ENCODE measurements at places on chromosomes 3 and 15.

GRCh38 chr3:162165346-162165745 is 668.7 kb downstream of the OTOL1 start:
- DNase-seq = no peak

DNA sequence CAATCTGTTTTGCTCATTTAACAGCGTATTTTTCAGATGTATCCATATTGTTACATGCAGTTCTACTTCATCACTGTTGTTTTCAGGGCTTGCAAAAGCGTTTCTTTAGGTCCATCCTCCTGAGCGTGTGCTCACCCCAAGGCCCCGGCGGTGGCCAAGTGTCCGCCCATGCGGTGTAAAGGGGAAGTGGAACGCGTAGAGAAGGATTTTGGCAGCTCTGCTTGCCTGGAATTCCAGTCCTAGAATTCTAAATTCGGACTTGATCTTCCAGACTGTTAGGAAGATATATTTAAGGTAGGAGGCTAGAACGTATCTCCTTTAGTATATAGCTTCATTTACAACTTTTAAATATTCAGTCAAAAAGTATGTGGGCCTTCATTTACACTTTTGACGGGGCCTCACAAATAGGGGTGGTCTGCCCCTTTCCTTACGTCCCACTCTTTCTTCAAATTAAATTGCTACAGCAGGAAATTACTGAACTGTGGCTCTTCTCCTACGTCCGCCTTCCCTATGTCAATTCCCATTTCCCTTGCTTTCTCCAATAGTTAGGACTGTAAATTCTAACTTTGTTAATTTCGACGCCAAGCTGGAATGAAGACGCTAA is 609 bp upstream of the TBC1D23 start:
- DNase-seq = peak; percentile 69

DNA sequence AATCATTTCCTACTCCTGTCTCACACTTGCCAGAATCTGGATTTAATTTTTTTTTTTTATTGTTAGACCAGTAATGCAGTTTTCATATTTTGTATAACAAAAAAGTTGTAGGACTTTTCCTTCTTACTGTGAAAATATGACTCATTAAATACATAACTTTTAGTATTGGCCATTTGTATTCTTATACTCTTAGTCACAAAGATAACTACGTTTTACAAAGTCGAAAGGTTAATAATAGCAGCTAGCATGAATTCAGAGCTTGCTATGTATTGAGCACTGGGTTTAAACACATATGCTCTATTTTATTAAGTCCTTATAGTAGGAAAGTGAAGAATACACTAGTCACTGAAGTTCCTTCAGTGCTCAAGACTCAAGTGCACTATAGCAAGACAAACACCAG is 43.1 kb downstream of the LRRN1 start:
- no peak for DNase-seq

GRCh38 chr15:68651916-68652525 is 73.2 kb downstream of the CORO2B start:
- DNase-seq = peak; percentile 62

GRCh38 chr15:70608144-70608543 is 155.2 kb downstream of the UACA start:
- no peak for DNase-seq

- DNase-seq = no peak
Observed at GRCh38 chr3:58626841-58627569, 39.6 kb downstream of the FAM3D start.

GRCh38 chr3:187742351-187743171 is 2.7 kb downstream of the BCL6 start:
- DNase-seq = no peak

DNA sequence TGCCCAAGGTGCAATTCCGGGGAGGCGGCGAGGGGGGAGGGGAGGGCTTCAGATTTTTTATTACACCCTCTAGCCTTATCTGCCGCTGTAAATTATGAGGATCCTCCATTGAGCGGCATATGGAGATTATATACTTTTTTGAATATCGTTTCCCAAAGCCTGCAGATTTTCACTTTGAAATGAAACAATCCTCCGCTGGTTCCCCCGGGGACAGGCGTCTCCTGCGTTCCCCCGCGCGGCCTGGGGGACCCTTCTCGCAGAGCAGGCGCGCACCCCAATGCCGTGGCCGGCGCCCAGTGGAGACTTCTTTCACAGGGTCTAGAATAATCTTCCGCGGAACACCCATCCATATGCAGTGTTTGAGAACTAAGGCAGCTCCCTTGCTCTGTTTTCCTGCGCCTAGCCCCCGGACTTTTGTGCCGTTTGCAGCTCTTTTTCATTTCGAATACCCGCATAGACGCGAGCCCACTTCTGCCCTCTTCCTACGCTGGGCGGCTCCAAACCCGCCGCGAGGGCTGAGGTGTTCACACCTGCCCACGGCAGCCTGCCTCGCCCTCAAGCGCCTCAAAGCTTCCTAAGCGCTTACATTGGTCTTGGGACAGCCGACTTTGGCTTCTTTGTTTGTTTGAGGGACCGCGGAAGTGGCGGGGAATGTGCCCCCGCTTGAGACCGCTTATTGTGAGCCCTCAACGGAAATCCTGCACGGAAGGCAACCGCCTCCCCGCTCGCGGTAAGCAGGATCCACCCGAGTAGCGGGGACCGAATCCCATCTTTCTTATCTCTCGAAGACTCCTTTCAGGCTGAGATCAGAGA is 7.5 kb downstream of the SOX14 start:
- no peak for DNase-seq

DNA sequence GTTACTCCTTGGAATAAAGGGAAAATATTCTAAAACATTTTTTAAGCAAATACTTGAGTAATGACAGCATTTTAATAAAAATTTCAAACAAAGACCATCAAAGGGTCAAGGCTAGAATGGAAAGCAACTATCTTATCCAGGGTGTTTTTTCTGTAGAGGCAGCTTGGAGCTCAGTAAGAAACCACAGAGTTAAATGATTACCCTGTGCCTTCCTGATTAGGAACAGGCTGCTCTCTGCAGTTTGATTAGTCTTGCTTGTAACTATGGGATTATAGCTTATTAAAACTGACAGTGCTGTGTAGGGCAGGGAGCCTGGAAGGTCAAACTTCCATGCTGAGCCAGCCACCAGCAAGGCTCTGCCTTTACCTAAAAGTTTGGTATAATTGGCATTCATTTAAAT is 33.1 kb downstream of the QTRT2 start:
- no peak for DNase-seq

- no peak for DNase-seq
Observed at GRCh38 chr3:106635271-106635670, 742.0 kb upstream of the CCDC54 start.

GRCh38 chr3:66153481-66154443 is 67.0 kb upstream of the SLC25A26 start:
- DNase-seq = no peak

- no peak for DNase-seq
Observed at GRCh38 chr15:72464251-72464650, 9.9 kb upstream of the ARIH1 start.

- DNase-seq = peak; percentile 96
Observed at GRCh38 chr3:124032311-124032880, 40.5 kb upstream of the ROPN1 start.

GRCh38 chr3:4218456-4219226 is 84.5 kb upstream of the SETMAR start:
- DNase-seq = no peak

GRCh38 chr15:49286649-49287404 is 116.8 kb downstream of the GALK2 start:
- DNase-seq = no peak

GRCh38 chr15:53251996-53252395 is 461.9 kb upstream of the ONECUT1 start:
- DNase-seq = no peak

DNA sequence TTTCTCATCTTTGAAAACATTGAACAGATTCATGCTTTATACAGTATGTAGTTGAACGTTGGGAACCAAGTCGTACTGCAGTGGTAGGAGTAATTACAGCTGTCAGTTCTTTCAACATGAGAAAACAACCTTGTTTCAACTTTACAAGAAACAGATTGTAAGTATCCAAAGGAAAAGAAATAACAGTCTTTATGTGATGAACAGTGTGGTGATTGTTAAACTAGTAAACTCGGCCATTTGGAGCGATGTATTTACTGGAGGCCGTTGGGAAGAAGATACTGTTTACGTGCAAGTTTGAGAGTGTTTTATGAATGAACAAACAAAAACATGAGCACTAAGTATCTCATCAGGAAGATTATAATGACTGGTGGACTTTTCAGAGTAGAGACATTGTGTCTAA is 48.4 kb downstream of the EPHA3 start:
- DNase-seq = no peak

- DNase-seq = no peak
Observed at GRCh38 chr3:28743831-28744230, 395.2 kb upstream of the AZI2 start.
